Naive B cell (primary cell): ENCODE measurements at places on chromosomes 12 and 14. TPM values are rescaled to one million over a fixed set of nuclear protein-coding genes. Genes with fewer than 3 reads are reported as not detected.

DAO gene
- not detected for polyA plus RNA-seq

GZMH gene
- polyA plus RNA-seq: 4.0 TPM

PYGL gene
- not detected for polyA plus RNA-seq

KLRF1 gene
- polyA plus RNA-seq: 5.6 TPM

AQP2 gene
- polyA plus RNA-seq: not detected

KCNJ8 gene
- not detected for polyA plus RNA-seq
